ENCODE measurements at places on chromosomes 4 and X. TPM values are rescaled to one million over a fixed set of nuclear protein-coding genes. Genes with fewer than 3 reads are reported as not detected.

The H2BW2 gene
- total RNA-seq, result not detected

The TMEM175 gene
- 17.5 TPM for total RNA-seq

The VCX gene
- total RNA-seq, result not detected

The TRAM1L1 gene
- not detected for total RNA-seq

The CACNA1F gene
- not detected for total RNA-seq

The CXCL1 gene
- total RNA-seq, result 2.5 TPM

The ADAMTS3 gene
- not detected for total RNA-seq

The CCKAR gene
- not detected for total RNA-seq

The MAGEB16 gene
- total RNA-seq, result not detected

The CENPE gene
- total RNA-seq, result 31.3 TPM

The SLC25A53 gene
- total RNA-seq, result 3.4 TPM

The MAGEA12 gene
- total RNA-seq, result not detected

The KIAA1210 gene
- not detected for total RNA-seq

The ARAP2 gene
- 13.6 TPM for total RNA-seq

The BTK gene
- 0.37 TPM for total RNA-seq

DNA sequence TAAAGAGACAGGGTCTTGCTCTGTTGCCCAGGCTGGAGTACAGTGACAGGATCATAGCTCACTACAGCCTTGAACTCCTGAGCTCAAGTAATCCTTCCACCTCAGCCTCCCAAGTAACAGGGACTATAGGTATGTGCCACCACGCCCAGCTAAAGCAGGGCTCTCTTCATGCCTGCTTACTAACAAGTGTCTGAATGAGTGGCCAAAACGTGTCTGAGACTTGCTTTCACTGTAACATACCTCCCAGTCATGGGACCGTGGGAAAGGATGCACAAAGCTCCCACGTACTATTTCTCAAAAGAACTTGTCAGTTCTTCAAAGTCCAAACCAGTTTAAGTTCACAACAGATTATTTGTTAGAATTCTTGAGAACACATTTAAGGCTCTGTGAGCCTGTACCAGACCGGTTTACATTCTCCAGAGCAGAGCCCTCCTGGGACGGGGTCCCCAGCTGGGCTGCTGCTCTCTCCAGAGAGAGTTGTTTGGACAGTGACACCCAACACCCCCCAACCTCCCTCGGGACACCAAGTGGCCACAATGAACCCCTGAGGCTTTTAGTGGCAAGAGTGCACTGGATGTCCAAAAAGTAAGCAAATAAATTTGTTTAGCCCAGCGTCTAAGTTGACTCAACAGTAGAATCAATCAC is 24.1 kb downstream of the SH3KBP1 start:
- no peak for DNase-seq

GRCh38 chr4:173821876-173822275 is 291.8 kb upstream of the HAND2 start:
- DNase-seq, result no peak

DNA sequence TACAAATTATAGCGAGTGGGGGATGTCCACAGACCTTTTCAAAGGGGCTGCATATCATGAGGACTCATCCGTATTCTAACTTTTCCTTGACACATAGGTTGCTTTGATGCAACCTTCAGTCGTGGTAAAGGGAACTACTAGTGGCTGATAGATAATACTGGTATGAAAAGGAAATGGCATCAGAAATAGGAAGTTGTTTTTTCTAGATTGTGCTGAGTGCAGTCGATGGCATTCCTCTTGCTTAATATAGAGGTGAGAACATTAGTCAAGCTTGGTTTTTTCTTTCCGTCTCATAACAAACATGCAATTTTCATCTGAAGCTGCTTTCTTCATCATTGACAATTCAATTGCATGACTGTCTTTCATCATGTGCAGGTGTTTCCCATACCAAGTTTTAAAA is 16.6 kb downstream of the ENPEP start:
- DNase-seq, result no peak

DNA sequence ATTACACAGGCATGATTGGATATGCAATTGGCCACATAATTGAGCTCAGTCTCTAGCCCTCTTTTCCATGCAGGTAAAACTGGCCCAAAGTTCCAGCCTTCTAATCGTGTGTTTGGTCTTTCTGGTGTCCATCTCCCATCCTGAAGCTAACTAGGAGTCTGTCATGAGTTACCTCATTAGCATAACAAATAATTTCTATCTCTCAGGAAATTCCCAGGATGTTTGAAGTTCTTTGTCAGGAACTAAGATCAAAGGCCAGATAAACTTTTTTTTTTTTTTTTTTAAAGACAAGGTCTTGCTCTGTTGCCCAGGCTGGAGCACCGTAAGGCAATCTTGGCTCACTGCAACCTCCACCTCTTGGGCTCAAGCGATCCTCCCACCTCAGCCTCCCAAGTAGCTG is 15.8 kb downstream of the ATXN3L start:
- no peak for DNase-seq

DNA sequence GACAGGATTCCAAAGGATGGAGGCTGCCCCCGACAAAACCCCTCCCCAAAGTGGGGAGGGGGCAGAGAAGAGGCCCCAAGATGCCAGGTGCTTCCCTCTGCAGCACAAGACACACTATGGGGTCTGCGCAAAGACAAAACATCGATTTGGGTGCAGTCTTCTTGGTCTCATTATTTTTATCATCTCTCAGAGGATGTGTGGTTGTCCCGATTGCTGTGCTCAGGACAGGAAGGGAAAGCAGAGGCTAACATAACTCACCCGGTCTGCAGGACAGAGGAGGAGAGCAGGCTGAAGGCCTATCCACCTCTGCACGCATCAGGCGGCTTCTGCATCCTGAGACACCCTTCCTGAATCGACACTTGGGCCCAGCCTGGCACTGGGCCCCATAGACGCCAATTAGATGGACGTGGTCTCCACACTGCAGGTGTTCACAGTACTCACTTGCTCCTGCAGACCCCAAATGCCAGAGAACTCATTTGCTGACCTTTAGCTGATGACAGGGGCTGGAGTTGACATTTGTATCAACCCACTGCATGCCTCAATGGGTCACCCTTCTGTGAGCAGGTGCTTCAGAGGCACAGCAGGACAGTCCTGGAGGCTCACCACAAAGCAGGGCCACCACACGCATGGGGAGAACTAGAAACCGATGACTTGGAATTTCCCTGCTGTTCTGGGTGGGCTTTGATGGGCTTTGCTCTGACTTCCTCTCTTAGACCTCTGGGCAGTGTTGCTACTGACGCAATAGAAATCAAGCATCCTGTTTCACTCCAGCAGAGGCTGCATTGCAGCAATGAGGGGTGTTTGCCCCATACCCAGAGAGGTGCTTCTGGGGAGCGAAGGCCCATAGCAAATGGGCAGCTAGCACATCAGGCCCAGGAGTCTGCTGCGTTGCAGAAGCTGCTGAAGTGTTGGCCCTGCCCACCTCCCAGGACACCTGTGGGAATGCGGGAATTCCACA is 96.3 kb upstream of the ENPP6 start:
- no peak for DNase-seq

- DNase-seq, result no peak
Measured at GRCh38 chr4:77126809-77127208, 30.2 kb upstream of the CCNG2 start.

- no peak for DNase-seq
Measured at GRCh38 chr4:78168029-78168428, 110.9 kb downstream of the FRAS1 start.

- no peak for DNase-seq
Measured at GRCh38 chr4:48483777-48484493, 792 bp downstream of the SLC10A4 start.

DNA sequence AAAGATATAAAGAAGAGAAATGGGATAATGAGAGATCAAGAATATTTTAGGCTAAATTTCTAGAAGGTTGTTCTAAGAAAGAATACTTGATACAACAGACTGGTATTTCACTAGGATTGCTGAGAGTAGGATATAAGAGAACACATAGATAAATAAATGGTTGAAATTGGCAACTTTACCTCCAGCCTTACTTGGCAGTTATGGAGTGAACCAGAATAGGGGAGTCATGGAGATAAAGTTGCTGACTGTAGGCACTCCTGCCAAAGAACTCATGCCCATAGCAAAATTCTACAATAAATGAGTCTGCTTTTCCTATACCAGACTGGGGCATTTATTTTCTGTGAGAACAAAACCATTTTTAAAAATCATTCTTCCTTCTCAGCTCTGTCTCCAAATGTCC is 26.4 kb upstream of the MMRN1 start:
- no peak for DNase-seq

DNA sequence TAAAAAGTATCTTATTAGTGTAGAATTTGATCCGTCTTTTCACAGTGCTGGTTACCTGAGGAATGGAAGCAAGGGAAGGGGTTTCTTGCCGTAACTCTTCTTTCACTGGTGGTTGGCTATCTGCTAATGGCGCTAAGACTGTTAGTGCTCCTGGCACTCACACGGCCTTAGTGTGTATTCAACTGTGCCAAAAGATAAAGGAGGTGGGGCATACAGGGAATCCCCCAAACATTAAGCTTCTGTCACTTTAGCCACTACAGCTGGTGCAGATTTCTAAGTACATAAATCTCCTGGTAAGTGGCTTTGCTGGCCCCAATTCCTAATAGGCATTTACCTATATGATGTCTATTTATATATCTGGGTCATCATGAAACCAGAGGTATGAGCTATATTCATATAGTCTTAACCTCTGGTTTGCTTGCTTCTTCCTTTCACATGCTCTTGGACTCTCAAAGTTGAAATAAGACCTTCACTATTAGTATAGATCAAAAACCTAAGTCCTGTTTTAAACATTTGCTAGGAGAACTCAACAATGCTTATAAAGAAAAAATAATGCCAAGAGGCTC is 95.1 kb downstream of the TSPAN7 start:
- DNase-seq, result no peak

- no peak for DNase-seq
Measured at GRCh38 chr4:184699941-184700340, 34.0 kb downstream of the CENPU start.

- DNase-seq, result no peak
Measured at GRCh38 chr4:3519468-3520264, 12.6 kb downstream of the LRPAP1 start.

DNA sequence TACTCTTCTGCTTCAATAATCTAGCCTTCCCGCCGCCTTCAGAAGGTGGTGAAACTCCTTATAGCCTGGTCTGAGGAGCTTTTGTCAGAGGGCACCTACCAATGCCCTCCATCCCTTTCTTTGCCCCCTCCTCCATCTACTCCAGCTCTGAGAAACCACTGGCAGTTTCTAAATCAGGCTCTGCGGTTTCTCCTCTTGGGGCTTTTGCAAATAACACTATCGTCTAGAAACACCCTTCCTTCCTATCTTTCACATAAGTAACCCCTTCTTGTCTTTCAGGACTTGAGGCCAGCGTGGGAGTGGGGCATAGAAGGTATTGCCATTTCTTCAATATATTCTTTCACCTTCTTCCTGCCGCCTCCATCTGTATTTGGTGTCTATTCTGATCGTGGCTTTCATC is 1.2 kb upstream of the EFHC2 start:
- no peak for DNase-seq

GRCh38 chrX:117508021-117508420 is 608.6 kb downstream of the KLHL13 start:
- no peak for DNase-seq

DNA sequence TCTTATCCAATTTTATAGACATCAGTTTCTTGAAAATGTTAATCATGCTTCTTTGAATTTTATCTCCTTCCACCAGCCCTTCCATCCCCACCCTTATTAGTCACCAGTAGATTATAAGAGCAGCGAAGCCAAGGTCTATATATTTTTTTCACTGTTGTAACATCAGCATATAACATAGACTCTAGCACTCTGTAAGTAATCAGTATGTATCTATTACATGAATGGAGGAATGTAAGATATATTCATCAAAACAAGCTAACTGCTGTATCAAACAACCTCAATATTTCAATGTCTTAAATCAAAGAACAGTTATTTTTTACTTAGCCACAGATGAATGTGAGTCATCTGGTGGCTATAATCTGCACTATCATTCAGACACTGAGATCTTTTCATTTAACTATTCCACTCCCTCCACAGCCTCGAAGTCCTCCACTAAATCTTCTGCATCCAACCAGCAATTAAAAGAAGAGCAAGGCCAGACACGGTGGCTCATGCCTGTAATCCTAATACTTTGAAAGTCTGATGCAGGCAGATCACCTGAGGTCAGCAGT is 178.9 kb downstream of the CENPC start:
- DNase-seq, result no peak

DNA sequence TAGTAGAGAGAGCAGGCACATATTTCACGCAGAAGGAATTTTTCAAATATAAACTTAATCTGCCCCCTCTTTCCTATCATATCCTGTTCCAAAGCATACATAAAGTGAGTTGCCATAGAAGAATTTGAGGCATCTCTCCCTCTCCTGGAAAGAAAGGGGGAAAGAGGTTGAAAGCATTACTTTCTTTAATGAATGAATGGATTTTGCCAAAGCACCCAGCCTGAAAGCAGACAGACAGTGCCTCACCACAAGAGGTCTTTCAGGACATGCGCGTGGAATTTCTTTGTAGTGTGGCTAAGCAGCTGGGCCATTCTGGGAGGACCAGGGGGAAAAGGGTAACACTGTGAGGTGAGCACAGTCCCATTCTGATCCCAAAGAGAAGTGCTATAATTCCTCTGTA is 651.4 kb downstream of the IQCM start:
- DNase-seq, result no peak

GRCh38 chr4:38641811-38642210 is 22.2 kb upstream of the KLF3 start:
- DNase-seq, result no peak

DNA sequence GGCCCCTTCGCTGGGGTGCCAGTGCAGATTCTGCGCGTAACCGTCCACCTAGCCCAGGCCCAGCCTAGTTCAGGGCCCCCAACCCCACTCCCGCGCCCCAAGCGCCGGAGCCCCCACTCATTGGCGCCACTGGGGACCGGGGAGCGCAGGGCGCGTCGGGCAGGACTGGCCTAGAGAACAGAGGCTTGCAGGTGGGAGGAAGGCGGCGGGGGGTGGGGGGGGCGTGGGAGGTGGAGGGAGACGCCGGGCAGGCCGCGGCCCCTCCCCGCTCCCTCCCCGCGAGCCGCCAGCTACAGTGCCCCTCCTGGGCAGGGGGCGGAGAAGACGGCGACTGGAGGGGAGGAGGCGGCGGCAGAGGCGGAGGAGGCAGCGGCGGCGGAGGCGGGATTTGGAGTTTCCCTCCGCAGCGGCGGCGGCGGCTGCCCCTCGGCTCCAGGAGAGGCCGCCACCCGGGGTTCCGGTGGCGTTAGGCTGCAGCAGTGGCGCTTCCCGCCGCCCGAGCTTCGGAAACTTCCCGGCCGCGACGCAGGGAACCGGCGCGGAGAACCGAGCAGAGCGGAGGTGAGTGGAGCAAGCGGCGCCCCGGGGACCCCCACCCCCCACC is 4.8 kb upstream of the DUSP9 start:
- DNase-seq, result no peak

DNA sequence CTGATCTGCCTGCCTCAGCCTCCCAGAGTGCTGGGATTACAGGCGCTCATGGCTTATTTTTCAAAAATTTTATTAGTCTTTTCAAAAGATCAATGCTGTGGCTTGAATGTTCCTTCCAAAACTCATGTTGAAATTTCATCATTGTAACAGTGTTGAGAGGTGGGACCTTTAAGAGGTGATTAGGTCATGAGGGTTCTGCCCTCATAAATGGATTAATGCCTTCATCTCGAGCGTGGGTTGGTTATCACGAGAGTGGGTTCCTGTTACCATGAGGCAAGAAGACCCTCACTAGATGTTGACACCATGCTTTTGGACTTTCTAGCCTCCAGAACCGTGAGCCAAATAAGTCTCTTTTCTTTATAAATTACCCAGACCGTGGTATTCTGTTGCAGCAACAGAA is 30.3 kb downstream of the EIF2S3 start:
- no peak for DNase-seq

- DNase-seq, result no peak
Measured at GRCh38 chr4:151576627-151577026, 167.7 kb downstream of the FHIP1A start.

- no peak for DNase-seq
Measured at GRCh38 chr4:8771666-8772065, 100.0 kb downstream of the HMX1 start.

All from HCT116 (cell line).